EL (cell line): ENCODE measurements at places on chromosomes 2 and 18.

GRCh38 chr2:89767572-89768435, 1076.3 kb downstream of the RPIA start:
- DNase-seq, result no peak

DNA sequence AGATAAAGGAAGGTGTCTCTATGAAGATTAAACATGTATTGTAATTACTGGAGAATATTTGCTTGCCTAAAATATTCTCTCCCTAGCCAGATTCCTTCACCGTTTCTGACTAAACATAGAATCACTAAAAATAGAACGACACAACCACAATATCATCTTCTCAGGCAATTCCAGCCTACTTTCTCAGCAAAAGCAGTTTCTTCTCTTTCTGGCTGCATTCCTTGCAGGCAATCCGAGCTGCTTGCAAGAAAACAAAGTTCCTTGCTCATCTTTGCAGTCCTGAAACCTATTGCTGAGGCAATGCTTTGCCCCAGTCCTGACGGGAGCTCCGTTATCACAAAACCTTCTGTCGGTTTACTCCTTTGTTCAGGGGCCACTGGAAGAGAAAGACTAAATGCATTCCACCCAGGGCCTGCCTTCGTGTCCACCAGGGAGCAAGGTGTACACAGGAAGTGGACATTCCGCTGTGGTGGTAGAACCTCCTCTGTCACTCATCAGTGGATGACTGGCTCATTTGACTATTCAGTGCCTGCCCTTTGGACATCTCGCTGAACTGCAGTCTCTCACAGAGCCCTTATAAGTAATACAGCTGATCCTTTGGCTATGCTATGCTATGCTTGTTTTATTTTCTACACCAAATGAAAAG, 239.2 kb upstream of the DOK6 start:
- no peak for DNase-seq

- no peak for DNase-seq
These were observed 17.4 kb upstream of the LMAN1 start for GRCh38 chr18:59376351-59376935.

DNA sequence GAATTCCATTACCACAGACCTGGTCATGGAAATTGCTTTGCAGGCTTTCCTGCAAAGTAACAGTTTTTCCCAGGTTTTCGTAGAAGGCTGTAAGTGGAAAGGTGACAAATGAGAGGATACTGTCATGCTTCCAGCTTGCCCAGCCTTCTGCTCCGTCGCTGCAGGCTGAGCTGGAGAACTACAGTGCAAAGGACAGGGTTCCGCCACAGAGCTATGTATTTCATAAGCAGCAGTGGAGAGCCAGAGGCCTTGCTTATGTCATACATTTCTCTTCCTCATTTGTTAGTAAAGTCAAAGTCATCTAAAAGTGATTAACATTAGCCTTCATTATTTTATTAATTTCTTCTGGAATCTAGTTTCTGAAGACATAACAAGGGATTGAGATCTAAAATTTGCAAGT, 72.9 kb upstream of the RBM44 start:
- no peak for DNase-seq

DNA sequence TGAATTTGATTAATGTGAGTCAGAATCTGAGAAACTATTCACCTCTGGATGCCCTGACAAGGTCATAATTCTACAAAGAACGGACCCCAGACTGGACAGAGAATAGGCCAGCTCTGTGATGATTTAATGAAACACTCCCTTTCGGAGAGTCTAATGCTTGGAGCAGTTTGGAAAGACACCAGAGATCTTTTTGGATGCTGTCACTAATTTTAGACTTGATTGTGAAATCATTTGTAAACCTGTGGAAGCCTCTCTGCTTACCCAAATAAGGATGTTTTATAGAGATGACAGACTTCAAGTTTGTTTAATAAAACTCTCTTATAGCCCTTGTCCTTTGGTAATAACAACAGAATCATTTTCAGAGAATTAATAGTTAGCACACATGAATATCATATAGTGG, 83.5 kb downstream of the MYL12B start:
- no peak for DNase-seq

- DNase-seq, result no peak
These were observed 78.4 kb downstream of the CSRNP3 start for GRCh38 chr2:165547900-165548299.

DNA sequence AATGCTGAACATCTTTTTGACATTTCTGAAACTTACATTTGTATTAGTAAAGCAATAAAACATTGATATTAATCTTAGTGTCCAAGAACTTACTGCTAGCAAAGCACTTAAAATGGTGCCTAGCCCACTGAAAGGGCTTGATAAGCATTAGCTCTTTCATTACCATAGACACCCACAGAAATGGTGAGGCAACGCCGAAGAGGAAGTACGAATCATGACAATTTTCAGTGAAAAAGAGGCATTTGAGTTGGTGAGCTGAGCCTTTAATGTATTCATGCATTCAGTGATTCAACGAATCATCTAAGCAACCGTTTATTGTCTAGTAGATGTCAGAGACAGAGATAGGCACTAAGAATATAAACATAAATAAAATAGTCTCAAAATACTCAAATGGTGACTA, 101.1 kb downstream of the PIGN start:
- DNase-seq, result peak; percentile 6

GRCh38 chr2:240208631-240209211, 68.3 kb upstream of the OTOS start:
- peak; percentile 36 for DNase-seq

DNA sequence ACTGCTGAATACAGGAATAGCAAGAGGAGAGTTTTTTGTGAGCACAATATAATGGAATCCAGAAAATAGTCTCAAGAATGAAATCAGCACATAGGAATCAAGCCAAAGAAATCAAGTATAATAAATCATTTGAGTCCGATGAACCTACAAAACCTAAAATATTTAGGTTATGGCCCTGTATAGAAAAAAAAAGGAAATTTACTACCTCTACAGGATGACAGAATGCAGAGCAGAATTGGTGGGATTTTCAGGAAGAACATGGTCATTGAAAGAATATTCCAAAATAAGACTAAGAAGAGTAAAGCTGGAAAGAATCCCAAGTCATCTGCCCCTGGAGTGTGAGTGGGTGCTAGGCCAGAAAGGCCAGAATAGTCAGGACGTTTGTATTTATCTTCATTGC, 1041.2 kb upstream of the CDH2 start:
- peak; percentile 18 for DNase-seq
